GF-D8 (cell line): ENCODE measurements at places on chromosomes 4 and X.
A peak's percentile ranks its signal among the peaks of the same experiment; 100 is the strongest.

DNA sequence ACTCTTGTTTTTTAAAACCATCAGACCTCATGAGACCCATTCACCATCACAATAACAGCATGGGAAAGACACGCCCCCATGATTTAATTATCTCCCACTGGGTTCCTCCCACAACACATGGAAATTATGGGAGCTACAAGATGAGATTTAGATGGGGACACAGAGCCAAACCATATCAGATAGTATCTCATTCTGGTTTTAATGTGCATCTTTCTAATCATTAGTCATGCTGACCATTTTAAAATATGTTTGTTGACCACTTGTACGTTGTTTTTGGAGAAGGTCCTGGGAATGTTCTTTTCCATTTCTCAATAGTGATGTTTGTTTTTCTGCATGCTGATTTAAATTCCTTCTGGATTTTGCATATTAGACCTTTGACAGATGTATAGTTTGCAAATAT lies 119.0 kb downstream of the RTL3 start:
- no peak for DNase-seq

GRCh38 chr4:1544861-1545281 lies 138.6 kb upstream of the NKX1-1 start:
- no peak for DNase-seq

DNA sequence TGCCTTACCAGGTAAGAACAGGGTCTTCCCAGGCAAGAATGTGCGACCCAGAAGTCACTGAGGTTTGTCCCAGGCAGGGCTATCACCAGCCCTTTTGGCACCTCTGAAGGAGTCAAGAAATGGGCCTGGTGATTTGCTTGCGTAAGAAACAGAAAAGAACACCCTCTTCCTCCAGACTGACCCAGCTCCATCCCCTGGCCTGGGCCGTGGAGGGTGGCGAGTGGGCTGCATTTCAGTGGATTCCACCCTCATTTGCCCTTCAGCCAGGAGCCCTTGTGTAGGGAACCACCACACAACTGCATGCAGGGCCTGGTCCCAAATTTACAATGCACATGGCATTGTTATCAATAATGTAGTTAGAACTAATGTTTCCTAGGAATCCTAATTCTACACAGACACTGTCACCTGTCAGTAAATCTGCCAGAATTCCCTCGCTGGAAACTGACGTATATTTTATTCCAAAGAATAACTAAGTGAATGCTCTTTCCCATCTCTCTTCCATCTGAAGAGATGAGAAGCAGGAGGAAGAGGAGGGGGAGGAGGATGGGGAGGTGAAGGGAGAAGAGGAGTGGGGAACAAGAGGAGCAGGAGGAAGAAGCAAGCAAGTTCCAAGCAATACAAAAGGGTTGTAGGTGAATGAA lies 46.6 kb downstream of the TSPAN5 start:
- no peak for DNase-seq

- no peak for DNase-seq
Measured at GRCh38 chrX:7828594-7828993, 14.4 kb upstream of the VCX start.

DNA sequence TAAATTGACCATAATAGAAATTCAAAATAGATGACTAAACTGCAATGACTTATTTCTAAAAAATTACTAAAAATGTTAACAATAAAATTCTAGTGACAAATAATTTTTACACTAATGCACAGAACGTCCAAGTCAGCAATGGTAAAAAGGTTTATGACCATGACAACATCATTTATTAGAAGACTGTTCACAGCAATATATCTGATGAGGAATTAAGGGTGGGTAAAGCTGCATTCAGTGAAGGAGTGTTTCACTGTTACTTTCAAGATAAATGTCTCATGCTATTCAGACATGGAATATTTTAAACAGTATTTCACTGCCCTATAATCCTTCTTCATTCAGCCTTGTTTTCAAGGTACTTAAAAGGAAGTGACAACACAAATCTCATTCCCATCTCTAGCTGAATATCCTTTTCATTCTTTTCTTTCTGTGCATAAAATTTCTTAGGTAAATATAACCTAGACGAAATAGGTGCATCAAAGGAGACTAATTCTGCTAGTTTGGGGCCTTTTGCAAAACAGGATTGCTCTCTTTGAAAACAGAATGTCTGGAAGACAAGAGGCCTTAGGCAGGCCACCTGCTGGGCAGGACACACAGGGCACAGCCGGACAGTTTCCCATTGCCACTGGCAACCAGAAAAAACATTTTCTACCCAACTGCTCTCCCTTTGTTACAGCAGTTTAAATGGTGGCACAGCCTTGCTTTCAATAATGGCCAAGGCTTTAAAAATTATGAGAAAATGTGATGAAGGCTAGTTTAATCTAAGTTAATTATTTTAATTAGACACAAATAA lies 600.3 kb downstream of the SPRY1 start:
- DNase-seq, result no peak

DNA sequence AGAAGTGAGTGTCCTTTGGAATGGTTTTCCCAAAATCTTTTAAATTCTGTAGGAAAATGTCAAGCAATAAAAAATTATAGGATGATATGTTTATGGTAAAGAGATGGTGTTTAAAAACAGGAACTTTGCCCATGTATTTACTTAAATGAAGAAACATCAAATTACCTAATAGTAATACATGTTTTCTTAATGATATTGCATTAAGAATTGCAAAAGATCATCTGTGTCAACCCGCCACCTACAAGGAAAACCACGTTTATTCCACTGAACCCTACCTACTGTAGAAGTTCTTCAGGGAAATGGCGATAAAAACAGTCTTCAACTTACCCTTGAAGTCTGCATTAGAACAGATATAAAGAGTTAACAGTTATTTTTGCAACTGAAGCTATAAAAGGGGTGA lies 67.2 kb upstream of the NDP start:
- DNase-seq, result no peak

- no peak for DNase-seq
Measured at GRCh38 chr4:65600656-65601055, 69.6 kb downstream of the EPHA5 start.

DNA sequence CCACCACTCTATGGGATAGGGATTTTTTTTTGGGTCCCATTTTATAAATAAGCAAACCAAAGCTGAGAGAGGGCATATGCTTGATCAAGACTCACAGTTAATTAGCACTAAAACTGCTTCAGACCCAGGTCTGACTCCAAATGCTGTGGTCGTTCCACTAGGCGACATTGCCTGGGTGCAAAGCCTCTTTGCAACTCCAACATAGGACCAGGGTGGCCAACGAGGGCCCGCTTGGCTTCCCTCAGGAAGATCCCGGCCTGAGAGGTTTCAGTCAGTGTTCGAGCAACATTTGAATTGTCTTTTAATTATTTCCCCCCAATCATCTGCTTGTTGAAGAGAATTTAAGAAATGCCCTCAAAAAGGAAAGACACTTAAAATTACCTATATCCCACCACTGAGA lies 11.2 kb downstream of the PJA1 start:
- DNase-seq, result no peak

DNA sequence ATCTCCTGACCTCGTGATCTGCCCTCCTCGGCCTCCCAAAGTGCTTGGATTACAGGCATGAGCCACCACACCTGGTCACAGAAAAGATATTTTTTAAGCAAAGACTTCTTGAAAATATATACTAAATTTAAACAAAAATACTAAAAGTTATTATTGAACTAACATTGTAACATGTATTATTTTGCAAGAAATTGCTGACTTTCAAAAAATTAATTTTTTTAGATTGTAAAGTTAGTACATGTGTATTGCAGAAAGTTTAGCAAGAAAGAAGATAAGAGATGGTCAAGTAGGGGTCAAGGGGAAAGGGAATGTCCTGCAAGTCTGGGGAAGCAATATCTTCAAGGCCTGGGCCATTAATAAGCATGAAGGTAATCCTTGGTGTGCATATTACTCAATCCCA lies 54.3 kb upstream of the HPGDS start:
- no peak for DNase-seq

- peak; percentile 34 for DNase-seq
Measured at GRCh38 chrX:130079824-130080406, 30.4 kb downstream of the ELF4 start.

- DNase-seq, result no peak
Measured at GRCh38 chr4:137608085-137608484, 75.8 kb upstream of the PCDH18 start.

DNA sequence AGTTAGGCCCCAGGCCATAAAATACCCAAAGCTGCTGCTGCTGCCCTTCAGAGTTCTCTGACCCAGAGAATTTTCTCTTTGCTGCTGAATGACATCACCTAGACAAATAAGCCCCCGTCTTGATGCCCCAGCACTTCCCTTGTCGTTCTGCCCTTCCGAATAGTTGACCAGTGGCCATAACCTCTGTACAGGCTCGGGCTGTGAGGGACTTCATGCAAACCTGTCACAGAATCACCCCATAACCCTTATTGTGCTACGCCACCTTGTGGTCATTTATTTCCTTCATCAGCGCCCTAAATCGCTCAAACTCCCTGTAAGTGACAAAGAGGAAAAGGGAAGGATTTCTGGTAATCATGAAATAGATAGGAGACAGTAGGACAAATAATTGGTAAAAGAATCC lies 18.8 kb downstream of the SPACA5 start:
- DNase-seq, result peak; percentile 20

GRCh38 chrX:150486011-150486410 lies 82.4 kb upstream of the MTM1 start:
- no peak for DNase-seq

DNA sequence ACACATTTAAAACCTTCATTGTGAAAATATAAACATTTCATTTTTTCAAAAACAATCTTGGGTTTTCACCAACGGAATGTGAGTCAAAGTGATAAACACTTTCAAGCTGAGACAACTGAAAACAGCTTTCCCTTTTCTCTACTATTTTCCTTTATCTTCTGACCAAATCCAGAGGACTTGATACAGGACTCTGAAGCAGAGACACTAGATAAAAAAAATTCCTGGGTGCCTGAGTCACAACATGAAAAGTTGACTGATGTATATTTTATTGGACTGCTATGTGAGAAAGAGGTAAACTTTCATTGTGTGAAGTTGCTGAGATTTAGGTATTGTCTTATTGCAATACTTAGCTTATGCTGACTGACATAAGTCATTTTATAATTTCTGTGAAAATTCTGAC lies 411.2 kb downstream of the SPOCK3 start:
- DNase-seq, result no peak

- DNase-seq, result no peak
Measured at GRCh38 chrX:14616301-14616700, 87.0 kb downstream of the GLRA2 start.
